Lower lobe of right lung (tissue), 2 donors: ENCODE measurements at places on chromosomes 1 and 21. TPM values are rescaled to one million over a fixed set of nuclear protein-coding genes. Genes with fewer than 3 reads are reported as not detected.

KCNT2 gene
- total RNA-seq: 3.7 TPM

TP73 gene
- 3.6 TPM for total RNA-seq

SLC25A34 gene
- 3.5 TPM for total RNA-seq

XCL1 gene
- 1.2 TPM for total RNA-seq

LCE2B gene
- not detected for total RNA-seq

FBLIM1 gene
- total RNA-seq: 20.1 TPM

PRRX1 gene
- total RNA-seq: 30.1 TPM

SCNM1 gene
- 38.4 TPM for total RNA-seq

TNFSF18 gene
- 0.24 TPM for total RNA-seq

GAS5 gene
- total RNA-seq: 282 TPM

DNA sequence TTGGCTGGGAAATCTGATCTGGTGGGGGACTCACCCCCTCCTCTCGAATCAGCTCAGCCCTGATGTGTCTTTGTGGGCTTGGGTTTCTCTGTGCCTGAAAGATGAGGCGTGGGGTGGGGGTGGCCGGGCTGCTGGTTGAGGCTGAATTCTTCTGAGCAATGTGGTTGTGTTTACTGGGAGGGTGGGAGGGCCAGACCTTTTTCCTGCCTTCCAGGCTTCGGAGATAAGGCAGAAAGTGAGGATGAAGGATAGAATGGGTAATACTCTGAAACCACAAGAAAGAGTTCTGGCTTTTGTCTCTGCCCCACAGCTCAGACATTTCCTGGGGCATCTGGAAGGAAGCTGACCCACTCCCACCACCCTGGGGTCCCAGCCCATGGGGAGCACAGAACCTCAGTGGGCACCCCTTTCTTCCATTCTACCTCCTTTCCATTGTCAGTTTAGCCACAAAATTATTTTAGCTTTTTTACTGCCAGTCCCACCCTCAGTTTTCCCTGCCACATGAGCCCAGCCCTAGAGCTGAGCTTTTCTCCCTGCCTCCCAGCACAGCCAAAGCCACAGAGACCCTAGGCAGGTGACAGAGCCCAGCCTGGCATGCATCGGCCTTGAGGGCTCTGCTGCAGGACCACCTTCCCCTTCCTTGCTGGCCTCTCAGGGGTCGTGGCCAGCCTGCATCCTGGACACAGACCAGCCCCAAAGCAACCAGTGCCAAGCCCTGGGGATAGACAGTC, 11.2 kb downstream of the ALX3 start:
- DNase-seq: no peak
- H3K27ac ChIP-seq: no peak overlapping the region

DNA sequence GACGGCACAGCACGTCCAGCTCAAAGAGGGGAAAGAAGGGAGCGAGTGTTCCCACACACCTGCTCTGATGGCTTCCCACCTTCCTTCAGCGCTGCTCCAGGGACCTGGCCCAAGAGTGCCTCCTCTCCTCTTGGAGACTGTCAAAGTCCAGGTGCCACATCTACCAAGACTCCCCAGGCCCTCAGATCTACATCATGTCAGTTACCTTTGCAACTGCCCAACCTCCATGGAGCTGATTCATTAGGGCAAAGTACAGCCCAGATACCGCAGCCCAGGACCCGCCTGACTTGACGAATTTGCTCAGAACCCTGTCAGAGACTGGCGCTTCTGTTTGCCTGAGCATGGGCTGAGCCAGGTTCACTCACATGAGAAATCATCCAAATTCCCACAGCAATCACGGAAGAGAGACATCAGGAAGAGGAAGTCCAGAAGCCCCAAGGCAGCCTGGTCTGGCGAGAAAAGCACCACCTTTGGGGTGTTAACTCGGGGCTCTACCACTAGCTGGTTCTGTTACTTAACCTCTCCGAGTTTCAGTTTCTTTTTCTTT, at the start of gene SEC16B:
Gene SEC16B, minus strand, starts transcription at position 234 of the 547 bp plus-strand sequence. CDS start 2,077 bp downstream, outside the sequence.
- H3K27me3 ChIP-seq: no peaks in the 10 kb centered on the region
- H3K27ac ChIP-seq: no peak within 1 kb of the TSS
- no peaks in the 10 kb centered on the region for H3K4me1 ChIP-seq
- H3K36me3 ChIP-seq: peaks cover 19% of the 10 kb centered on the region
- H3K4me3 ChIP-seq: no peak within 1 kb of the TSS
- DNase-seq: no peak

- peaks cover 4% of the 10 kb centered on the region for H3K36me3 ChIP-seq
- H3K4me3 ChIP-seq: no peak overlapping the region
- no peak for DNase-seq
These were observed 648.9 kb downstream of the SMYD3 start for GRCh38 chr1:245858022-245858721.

DNA sequence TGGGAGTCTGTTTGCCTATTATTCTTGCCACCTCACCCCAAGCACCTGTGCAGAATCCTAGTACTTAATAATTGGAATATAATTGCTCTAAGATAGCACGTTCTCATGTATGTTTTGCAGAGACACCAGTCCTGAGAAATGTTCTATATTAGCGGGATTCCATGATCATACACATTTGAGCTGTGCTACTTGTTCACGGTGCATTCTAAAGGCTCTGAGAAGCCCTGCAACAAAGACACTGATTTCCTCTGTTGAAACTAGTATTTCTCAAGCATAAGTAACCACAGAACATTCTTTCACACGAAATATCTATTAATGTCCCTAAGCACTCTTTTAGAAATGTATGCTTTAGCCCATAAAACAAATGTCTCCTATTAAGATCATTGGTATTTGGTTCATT, 109.4 kb downstream of the BARHL2 start:
- no peaks in the 10 kb centered on the region for H3K4me1 ChIP-seq
- no peak overlapping the region for H3K27ac ChIP-seq
- DNase-seq: no peak
- H3K4me3 ChIP-seq: no peak overlapping the region

- no peak overlapping the region for H3K27ac ChIP-seq
- H3K27me3 ChIP-seq: no peaks in the 10 kb centered on the region
- no peak overlapping the region for H3K4me3 ChIP-seq
- H3K4me1 ChIP-seq: no peaks in the 10 kb centered on the region
These were observed 106.3 kb upstream of the CACHD1 start for GRCh38 chr1:64363616-64364015.

DNA sequence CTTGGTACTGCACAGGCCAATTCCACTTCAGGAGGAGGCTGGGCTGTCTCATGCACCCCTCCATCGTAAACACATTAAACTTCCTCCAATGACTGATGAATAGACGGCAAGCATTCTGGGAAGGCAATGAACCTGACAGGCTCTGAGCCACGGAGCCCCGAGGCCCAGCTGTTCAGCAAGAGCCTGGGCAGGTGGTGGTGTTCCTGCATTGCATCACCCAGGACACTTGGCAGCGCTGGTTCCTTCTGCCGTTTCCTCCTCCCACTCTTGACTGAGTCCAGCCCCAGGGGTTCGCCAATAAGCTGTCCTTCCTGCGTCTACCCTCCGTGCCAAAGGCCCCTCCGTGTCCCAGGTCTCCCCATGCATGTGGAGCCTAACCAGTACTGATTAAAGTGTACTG, 109.8 kb downstream of the JAK1 start:
- H3K27me3 ChIP-seq: no peaks in the 10 kb centered on the region
- peak; percentile 73 for DNase-seq
- H3K36me3 ChIP-seq: peaks cover 94% of the 10 kb centered on the region
- H3K4me1 ChIP-seq: peaks cover 8% of the 10 kb centered on the region

GRCh38 chr1:75127916-75128717, 6.1 kb upstream of the LHX8 start:
- H3K27ac ChIP-seq: no peak overlapping the region
- H3K4me3 ChIP-seq: no peak overlapping the region
- H3K27me3 ChIP-seq: peaks cover 96% of the 10 kb centered on the region

GRCh38 chr21:38911484-38912101, 105.9 kb downstream of the ETS2 start:
- no peaks in the 10 kb centered on the region for H3K27me3 ChIP-seq
- no peaks in the 10 kb centered on the region for H3K36me3 ChIP-seq
- H3K4me3 ChIP-seq: no peak overlapping the region
- H3K4me1 ChIP-seq: peaks cover 48% of the 10 kb centered on the region
- no peak overlapping the region for H3K27ac ChIP-seq

GRCh38 chr1:94350350-94350924, 67.8 kb upstream of the ABCD3 start:
- H3K27ac ChIP-seq: no peak overlapping the region
- H3K36me3 ChIP-seq: no peaks in the 10 kb centered on the region
- no peak for DNase-seq

GRCh38 chr1:147924813-147925212, 3.4 kb upstream of the GPR89B start:
- H3K27me3 ChIP-seq: no peaks in the 10 kb centered on the region
- no peak overlapping the region for H3K27ac ChIP-seq
- no peaks in the 10 kb centered on the region for H3K36me3 ChIP-seq
- no peak for DNase-seq

DNA sequence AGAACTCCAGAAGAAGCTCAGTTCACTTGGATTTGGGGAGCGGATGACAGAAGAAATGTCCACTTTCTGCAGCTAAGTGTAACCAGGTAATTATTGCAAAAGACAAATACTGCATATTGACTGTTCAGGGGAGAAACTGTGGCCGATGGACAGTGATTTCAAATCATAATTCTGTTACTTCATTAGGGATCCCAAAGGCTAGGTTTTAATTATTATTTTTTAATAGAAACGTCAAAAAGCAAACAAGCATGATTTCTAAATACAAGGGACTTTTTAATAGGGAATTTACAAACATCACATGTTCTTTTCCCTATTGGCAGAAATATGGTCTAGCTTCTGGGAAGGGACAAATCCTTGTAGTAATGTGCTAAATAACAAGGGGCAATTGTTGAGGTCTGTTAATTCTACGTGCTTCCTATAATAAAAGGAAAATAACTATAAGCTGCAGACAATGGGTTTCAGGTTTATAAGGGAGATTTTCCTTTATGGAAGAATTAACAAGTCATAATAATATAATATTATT, 15.5 kb downstream of the DIPK1A start:
- no peak overlapping the region for H3K27ac ChIP-seq
- no peak overlapping the region for H3K4me3 ChIP-seq
- no peaks in the 10 kb centered on the region for H3K27me3 ChIP-seq
- DNase-seq: no peak

DNA sequence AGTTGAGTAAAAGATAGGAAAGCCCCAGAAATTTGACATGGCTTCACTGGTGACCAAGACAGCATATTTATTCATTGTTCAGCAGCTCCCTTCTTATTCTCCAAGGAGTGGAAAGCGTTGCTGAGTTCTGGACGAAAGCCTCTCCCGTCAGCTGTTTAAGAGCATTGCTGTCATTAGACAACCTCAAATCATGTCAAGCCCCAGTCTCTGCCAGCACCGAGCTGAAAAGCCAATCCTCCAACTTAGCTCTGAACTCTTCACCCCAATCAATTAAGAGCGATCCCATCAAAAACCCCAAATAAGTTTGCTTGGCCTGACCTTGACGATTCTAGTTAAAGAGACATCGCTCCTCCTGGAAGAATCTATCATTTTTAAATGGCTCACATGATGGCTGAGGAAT, 110.8 kb downstream of the PLPP3 start:
- DNase-seq: no peak
- H3K27me3 ChIP-seq: no peaks in the 10 kb centered on the region
- no peak overlapping the region for H3K27ac ChIP-seq
- H3K36me3 ChIP-seq: no peaks in the 10 kb centered on the region

- H3K27ac ChIP-seq: no peak overlapping the region
- H3K36me3 ChIP-seq: no peaks in the 10 kb centered on the region
- H3K27me3 ChIP-seq: peaks cover 2% of the 10 kb centered on the region
These were observed 212.0 kb upstream of the NFIA start for GRCh38 chr1:60870269-60870865.

DNA sequence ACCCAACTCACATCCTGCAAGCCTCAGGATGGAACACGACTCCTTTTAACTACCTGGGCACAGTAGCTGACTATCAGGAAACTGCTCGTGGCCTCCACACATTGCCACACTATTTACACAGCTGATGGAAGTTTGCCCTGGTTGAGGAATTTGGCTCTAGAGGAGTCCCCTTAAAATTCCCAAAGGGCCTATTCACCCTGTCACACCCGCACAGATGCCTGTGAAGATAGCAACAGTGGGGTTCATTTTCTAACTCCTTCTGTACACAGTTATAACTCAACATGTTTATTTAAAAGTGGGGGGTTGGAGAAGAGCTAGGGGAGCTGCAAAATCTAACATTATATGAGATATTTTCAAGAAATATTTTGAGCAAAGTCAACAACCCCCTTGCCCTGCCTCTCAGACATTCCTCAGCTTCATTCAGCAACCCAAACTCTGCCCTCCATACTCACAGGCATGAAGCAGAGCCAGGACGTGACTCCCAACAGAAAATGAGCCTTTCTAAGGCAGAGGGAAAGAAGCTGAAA, 35.8 kb upstream of the CCN1 start:
- H3K4me3 ChIP-seq: no peak overlapping the region
- peak overlapping the region; percentile 74 for H3K27ac ChIP-seq
- peaks cover 18% of the 10 kb centered on the region for H3K4me1 ChIP-seq
- H3K36me3 ChIP-seq: no peaks in the 10 kb centered on the region
- no peak for DNase-seq
- no peaks in the 10 kb centered on the region for H3K27me3 ChIP-seq

- no peaks in the 10 kb centered on the region for H3K36me3 ChIP-seq
- peak overlapping the region; percentile 22 for H3K4me3 ChIP-seq
- peak overlapping the region; percentile 81 for H3K27ac ChIP-seq
- H3K27me3 ChIP-seq: no peaks in the 10 kb centered on the region
- no peak for DNase-seq
These were observed 154.2 kb downstream of the EIF4G3 start for GRCh38 chr1:21022279-21023040.

DNA sequence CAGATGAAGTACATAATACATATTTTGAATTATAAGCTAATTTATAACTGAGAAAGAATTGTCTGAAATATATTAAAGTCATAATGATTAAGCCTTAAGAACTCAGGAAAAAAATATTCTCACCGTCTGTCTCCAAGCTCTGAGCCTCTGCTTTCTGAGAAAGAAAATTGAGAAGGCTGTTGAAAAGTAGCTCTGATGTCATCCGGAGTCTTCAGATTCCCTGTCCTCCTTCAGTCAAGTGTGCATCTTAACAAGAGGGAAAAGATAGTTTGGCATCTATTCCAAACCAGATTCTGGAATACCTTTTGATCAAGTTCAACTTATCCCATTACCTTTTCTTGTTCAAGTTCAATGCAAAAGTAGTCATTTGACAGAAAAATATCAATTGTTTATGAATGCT, 50.6 kb downstream of the NRIP1 start:
- no peak for DNase-seq
- H3K36me3 ChIP-seq: no peaks in the 10 kb centered on the region
- no peak overlapping the region for H3K4me3 ChIP-seq
- H3K27ac ChIP-seq: no peak overlapping the region
- no peaks in the 10 kb centered on the region for H3K4me1 ChIP-seq

- no peaks in the 10 kb centered on the region for H3K27me3 ChIP-seq
- H3K27ac ChIP-seq: peak overlapping the region; percentile 83
- H3K4me1 ChIP-seq: peaks cover 7% of the 10 kb centered on the region
- no peak for DNase-seq
- peaks cover 35% of the 10 kb centered on the region for H3K36me3 ChIP-seq
- H3K4me3 ChIP-seq: no peak overlapping the region
These were observed 4.3 kb upstream of the SPATC1L start for GRCh38 chr21:46188226-46189212.

DNA sequence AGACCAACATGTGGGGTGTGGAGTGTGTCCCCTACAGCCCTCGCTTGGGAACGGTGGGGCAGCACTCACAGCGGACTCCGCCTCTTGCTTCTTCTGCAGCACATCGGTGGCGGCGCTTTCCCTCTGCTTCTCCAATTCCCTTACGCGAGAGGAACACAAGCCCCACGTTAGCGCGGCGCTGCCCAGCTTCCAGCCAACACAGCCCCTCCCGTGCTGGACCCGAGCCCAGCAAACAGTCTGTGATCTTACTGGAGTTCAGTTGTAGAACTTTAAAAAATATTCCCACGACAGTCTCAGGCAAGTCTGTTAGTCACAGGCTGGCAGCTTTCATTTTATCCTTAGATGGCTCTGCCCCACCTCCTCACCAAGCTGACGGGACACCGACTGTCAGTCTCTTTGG, 13.6 kb downstream of the THAP3 start:
- no peaks in the 10 kb centered on the region for H3K4me1 ChIP-seq
- no peak overlapping the region for H3K27ac ChIP-seq
- H3K27me3 ChIP-seq: no peaks in the 10 kb centered on the region
- H3K36me3 ChIP-seq: peaks cover 94% of the 10 kb centered on the region
- peak; percentile 62 for DNase-seq
